PC-9 (cell line): ENCODE measurements at places on chromosomes 1 and 21.

- no peak for DNase-seq
Observed at GRCh38 chr1:180215856-180216625, 14.0 kb upstream of the LHX4 start.

GRCh38 chr1:247453245-247453644, 4.7 kb downstream of the OR2B11 start:
- no peak for DNase-seq

GRCh38 chr1:93346421-93346993, 800 bp downstream of the DR1 start:
- DNase-seq = peak; percentile 59

DNA sequence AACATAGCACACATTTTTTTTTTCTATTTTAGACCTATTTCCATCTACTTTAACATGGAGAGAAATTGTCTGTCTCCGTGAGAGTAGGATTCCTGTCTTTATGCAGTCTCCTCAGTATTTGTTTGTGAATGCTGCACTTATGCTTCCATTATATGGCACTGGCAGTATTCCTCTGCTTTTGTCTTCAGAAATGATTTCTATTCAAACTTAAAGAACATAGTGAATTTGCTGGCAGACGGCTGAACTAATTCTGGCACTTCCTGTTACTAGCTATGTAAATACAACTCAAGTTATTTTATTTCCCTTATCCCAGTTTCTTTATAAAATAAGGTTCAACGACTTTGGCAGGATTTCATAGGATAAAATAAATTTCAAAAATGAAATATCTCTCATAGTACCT, 45.3 kb downstream of the KCTD3 start:
- DNase-seq = no peak

DNA sequence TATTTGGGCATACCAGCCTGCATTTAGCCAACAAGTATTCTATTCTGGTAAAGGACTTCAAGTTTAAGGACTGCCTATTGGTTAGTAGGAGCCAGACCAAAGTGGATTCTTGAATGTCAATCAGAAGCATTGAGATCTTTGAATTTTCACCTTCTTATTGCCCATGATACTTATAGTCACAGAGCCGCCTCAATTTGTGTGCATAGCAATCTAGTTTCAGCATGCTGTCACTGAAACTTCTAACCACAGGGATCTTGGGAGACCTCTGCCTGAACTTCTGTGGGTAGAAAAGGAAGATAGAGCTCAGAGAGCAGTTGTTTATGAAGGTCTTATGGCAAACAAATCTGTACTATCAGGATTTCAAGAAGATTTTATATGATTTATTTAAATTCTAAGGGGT, 501.4 kb upstream of the USP24 start:
- no peak for DNase-seq

GRCh38 chr1:25804244-25804963, 4.4 kb downstream of the SELENON start:
- no peak for DNase-seq

DNA sequence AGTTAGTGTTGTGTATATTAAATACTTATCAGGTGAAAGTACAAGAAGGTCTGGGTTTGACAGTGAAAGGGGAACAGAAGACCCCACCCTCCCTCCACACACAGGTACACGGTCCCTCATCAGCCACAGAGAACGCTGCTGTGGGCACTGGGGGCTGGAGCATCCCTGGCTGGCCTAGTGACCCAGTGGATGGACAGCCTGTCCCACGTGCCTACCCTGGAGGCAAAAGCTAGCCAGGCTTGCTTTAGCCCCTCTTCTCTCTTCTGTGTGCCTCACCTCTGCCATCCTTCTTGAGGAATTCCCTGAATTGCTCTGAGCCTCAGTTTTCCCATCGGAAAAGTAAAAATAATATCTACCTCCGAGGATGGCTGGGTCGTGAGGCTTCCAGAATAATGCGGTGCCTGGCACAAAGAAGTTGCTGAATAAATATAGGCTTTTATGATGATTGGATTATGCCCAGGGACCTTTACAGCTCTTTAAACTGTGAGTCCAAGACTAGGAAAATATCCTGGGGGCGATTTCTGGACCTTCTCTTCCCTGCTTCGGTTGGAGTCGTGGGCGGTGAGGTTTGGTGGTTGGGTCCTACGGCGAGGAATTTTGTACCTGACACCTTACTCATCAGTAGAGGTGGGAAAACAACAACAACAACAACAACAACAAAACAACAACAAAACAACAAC, 918 bp downstream of the IFNLR1 start:
- DNase-seq = no peak

GRCh38 chr1:160681891-160682140, 29.8 kb downstream of the CD48 start:
- DNase-seq = no peak

DNA sequence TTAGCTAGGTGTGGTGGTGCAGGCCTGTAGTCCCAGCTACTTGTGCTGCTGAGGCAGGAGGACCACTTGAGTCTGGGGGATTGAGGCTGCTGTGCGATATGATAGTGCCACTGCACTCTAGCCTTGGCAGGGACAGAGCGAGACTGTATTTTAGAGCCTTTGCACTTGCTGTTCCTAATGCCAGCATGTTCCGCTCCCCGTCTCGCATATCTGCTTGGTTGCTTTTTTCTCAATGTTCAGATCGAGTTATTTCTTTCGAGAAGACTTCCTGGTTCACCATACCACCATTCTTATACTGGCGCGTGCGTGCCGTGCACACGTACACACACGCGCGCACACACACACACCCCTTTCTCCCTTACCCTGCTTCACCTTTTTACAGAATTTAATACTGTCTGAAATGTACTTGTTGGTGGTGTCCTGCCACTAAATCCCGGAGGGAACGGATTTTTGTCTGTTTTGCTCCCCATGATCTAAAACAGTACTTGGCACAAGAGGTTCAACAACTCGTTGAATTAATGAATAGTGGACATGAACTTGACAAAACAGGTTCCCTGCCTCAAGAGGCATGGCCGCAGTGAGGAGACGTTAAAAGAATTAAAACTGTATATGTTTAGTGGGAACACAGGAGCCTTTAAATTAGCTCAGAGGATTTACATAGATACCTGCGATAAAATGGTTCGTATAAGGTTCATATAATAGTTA, 1.1 kb upstream of the RPRD2 start:
- no peak for DNase-seq
